ENCODE measurements at places on chromosomes 2 and 18.

GRCh38 chr18:55780586-55781071 is 192.6 kb upstream of the TCF4 start:
- no peak for DNase-seq

- DNase-seq: no peak
These were observed 13.7 kb downstream of the FBLN7 start for GRCh38 chr2:112151701-112152440.

GRCh38 chr2:142234741-142235140 is 103.9 kb upstream of the LRP1B start:
- DNase-seq: no peak

GRCh38 chr2:218958276-218958675 is 1.2 kb upstream of the CDK5R2 start:
- DNase-seq: no peak

DNA sequence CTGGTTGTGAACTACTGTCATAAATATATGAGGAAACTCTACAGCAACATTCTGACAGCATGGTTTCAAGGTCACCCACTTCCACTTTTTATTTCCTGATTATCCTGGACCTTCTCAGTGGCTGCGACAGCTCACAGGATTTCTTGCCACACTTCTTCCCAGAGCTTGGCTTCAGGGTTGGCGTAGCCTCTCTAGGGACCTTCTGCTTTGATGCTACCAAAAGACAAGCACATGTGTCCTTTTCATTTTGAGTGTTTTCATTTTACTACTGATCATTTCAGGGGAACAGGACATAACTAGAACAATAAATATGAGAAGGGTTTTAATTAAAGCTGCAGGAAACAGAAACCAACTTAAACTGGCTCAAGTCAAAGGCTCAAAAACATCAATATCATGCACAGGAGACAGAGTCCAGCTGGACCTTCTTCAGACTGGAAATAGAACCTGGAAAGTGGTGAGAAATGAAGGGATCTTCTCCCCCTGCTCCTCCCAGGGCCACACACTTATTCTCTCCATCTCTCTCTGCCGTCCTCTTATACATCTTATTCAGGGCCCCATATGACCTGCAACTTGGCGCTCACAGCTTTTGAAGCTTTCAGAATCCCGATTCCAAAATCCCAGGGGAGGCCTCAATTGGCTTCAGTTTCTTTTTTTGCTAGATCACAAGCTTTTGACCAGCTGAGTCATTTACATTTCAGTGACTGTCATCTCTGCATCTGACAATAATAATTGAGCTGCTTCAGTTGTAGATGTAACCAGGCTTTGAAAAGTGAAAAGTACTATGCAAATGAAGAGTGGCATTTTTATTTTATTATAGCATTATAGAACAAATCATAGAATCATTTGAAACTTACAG is 9.7 kb downstream of the VIT start:
- no peak for DNase-seq

GRCh38 chr2:120348737-120349439 is 3.0 kb downstream of the INHBB start:
- peak; percentile 33 for DNase-seq

GRCh38 chr2:27118525-27119329 is at the start of gene CGREF1:
Gene CGREF1 (minus strand): TSS chr2:27119128. CDS start chr2:27104366, 14,762 bp downstream.
- peak; percentile 53 for DNase-seq

- peak; percentile 70 for DNase-seq
These were observed 36.0 kb downstream of the PCBP1 start for GRCh38 chr2:70123051-70123828.

- no peak for DNase-seq
These were observed at the start of gene SERPINB7 for GRCh38 chr18:63775166-63775730. Gene SERPINB7 (plus strand): TSS chr18:63775418. CDS start chr18:63782373, 6,955 bp downstream.

DNA sequence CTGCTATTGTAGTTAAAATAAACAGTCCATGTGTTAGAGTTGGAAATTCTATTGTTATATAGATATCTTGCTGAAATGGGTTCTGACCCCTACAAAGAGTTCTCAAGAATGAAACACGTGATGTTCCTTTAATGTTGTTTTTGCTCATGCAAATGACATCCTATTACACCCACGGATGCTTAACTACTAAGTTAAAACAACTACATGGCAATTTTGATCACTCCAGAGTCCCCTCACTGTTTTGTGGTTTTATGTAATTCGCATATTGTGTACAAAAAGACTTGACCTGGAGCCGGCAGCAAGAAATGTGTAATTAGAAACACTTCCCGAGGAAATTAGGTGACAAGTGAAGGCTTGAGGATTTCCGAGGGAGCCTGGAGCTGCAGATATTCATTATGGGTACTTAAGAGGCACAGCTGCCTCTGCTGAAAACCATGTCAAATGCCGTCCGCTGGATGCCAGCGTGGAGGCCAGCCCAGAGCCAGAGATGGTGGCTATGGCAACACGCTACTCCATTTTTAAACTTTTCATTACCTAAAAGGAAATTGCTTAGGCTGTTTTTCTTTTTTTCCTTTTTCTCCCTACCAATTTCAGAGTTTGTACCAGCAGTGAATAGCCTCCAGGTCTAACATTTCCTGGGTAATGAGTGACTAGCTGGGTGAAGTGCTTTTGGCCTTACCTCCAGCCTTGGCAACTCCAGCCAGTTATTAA is 21.0 kb upstream of the CABLES1 start:
- DNase-seq: no peak

DNA sequence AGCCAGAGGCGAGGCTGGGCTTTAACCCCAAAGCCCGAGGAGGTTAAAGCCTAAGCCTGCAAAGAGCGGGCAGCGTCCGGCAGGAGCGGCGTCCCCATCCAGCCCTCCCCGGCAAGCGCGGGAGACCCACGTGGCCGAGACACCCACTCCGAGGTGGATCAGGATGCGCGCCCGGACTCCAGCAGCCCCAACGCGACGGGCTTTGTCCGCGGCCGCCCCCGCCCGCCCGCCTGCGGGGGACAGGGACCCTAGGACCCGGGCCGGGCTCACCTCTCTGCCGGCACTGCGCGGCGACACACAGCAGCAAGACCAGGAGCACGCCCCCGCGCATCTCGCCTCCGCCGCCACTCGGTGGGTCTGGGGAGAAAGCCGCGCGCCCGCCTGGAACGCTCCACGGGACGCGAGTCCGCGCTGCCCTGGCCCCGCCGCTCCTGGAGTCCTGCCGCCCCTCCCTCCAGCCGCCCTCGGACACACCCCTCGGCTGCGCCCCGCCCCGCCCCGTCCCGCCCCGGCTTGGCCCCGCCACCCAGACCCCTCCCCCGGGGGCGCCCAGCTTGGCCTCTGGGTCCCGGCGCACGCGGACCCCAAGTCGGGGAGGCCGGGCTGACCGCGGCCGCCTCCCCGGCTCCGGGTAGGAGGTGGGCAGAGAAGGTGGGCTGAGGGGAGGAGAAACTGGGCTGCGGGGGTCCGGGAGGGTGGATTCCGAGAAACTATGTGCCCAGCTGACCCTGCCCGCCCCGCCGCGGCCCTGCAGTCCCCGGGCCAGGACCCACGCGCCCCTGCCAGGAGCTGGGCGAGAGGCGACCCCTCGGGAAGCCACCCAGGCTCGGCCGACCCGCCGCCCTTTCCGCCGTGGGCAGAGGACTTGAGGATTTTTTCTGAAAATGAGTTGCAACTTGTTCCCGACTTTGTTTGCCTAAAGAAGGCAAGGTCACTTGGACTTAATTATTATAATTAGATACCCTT is at the start of gene LAMA1:
Gene LAMA1 (minus strand): TSS at position 408 of the 966 bp plus-strand sequence. CDS start 77 bp downstream, at position 331.
- peak; percentile 89 for DNase-seq

DNA sequence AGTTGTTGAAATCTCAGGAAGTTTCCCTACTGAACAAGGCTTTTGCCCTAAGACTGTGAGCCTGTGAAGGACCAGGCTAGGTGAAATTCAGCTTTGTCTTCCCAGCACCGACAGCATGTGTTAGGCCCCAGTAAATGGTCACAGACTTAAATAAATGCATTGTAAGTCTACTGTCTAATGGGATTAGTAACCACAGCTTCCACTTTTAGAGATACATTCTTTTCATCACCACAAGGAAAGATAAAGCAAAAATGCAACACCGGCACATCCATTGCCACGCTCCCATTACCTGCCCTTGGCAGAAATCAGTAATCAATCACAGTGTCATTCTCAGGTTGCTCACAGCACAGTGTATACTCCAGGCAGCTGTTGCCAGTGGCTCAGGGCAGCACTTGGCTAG is 59.3 kb downstream of the CRACDL start:
- DNase-seq: no peak

DNA sequence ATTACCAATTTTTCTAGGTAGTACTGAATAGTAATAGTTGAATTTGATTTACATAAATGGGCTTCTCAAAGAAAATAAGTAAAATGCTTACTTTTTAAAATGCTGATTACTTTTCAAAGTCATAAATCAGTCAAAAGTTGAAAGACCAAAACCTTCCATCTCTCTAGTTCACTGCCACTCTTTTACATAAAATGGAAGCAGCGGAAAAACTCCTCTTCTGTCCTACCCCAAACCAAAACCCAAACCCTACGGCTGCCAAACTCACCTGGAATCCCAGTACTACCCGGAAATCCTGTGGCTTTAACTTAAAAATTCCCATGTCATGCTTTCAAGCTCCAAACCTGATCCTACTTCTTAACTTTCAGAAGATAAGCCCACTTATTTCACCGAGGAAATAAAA is 81.2 kb upstream of the MAPRE2 start:
- DNase-seq: no peak

GRCh38 chr2:196259507-196260481 is 88.4 kb upstream of the STK17B start:
- DNase-seq: no peak

GRCh38 chr2:197500503-197501131 is 438 bp downstream of the HSPE1 start:
- no peak for DNase-seq

- no peak for DNase-seq
These were observed 133.4 kb downstream of the AFF3 start for GRCh38 chr2:100008956-100009355.

DNA sequence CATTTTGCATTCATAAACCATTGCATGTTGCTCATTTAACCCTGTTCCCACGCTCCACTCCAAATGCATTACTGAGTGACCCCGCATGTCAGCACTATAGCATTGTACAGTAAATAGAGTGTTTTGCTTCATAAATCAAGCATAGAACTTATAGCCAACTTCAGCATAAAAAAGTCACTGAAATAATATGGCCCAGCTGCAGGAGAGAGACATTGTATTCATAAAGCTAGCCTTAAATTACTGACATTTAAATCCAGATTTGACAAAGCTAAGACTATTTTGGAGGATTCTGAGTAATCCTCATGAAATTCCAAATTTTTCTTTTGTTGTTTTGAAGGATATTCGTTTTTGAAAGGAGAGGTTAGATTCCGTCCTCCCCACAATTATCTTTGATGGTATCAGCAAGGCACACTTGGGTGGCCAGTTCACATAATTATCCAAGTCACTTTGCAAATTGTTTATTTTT is 320.9 kb upstream of the TCF4 start:
- DNase-seq: no peak

GRCh38 chr2:238978497-238978896 is 130.6 kb downstream of the TWIST2 start:
- no peak for DNase-seq

DNA sequence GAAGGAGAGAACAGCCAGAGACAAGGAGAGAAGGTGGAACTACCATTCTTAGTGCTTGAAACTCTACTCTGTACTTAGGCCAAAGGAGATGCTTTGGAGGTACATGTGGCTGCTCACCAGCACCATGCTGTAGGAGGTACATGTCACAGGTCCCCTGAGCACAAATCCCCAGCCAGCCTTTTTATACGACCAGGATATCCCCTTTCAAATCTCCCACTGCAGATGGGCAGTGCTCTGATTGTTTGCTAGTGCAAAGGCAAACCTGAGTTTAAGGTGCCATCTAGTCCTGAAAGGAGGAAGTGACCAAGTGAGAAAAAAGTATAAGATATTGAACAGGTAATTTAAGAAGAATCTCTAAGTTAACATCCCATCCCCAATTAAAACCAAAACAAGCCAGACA is 17.1 kb upstream of the TTC21B start:
- DNase-seq: no peak

- DNase-seq: no peak
These were observed 3.5 kb downstream of the DQX1 start for GRCh38 chr2:74522516-74522915.

DNA sequence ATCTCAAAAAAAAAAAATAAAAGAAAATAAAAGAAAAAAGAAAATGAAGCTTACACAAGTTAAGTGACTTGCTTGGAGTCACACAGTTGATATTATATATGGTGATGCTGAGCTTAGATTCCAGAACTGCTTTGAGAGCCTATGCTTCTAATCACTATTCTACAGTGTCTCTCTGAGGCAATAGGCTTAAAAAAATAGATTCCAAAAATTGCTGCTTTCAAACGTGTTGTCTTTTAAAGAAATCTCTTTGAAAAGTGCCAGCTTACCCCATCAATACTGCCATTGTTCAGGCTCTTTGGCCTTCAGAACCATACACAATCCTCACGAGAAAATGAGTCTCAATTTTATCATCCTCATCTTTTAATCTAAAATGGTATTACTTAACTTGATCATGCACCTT is 102.6 kb downstream of the CDK15 start:
- no peak for DNase-seq

DNA sequence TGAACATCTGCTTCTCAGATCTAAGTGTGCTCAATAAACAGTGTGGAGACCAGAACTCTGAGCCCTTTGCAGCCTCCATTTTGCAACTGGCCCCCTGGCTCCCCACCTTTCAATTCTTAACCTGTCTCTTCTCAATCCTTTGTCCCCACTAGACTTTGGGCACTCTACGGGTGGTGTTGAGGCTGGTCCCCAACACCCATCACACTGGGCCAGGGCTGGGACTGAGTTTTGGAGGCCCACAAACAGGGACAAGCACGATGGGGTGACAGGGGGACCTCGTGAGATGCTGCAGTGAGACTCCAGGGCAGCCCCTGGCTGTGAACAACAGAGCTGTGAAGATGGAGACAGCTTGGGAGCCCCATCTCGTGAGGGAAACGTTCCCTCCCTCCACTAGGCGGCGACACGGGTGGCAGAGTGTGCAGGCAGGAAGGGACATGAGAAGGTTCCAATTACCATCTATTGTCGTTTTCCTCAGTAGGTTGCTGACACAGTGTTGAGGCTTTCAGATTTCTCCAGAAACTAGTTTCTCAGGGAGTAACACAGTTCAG is 1.2 kb downstream of the ANKMY1 start:
- DNase-seq: peak; percentile 46

- no peak for DNase-seq
These were observed 31.2 kb upstream of the CDKL4 start for GRCh38 chr2:39275016-39275415.

GRCh38 chr18:35042389-35043071 is 1.3 kb downstream of the MAPRE2 start:
- no peak for DNase-seq

All from nephron progenitor cell (in vitro differentiated cells).